ENCODE measurements at places on chromosomes 1 and 21.

DNA sequence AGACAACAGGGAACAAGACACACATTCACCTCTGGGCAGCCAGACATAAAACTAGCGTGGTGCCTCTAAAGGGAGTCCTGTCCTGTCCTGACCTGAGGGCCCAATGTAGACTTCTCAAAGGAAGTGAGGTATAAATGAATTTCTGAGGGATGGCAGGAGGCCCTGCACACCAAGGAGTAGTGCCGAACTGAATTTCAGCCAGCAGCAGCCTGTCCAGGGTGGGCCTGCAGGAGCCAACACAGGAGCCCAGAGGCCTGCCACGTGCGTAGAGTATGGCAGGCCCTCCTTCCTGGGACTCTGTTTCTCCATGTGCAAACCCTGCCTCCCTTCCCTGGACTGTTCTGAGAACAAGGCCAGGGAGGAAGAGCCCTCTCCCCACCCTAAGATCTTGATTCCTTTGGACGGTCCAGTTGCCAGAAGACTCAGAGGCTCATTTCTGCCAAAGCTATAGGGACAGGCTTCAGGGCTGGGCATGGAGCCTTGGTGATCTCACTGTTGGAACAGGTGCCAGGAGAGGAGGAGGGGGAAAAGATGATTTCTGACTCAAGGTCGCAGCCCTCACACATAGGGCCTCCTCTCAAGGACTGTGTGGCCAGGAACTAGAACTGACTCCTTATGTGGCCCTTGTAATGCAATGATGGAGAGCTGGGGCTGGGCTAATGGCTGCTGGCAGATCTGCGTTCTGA, 1.8 kb upstream of the FABP3 start:
- DNase-seq = no peak

GRCh38 chr1:8120693-8121260, 94.7 kb upstream of the ERRFI1 start:
- no peak for DNase-seq

DNA sequence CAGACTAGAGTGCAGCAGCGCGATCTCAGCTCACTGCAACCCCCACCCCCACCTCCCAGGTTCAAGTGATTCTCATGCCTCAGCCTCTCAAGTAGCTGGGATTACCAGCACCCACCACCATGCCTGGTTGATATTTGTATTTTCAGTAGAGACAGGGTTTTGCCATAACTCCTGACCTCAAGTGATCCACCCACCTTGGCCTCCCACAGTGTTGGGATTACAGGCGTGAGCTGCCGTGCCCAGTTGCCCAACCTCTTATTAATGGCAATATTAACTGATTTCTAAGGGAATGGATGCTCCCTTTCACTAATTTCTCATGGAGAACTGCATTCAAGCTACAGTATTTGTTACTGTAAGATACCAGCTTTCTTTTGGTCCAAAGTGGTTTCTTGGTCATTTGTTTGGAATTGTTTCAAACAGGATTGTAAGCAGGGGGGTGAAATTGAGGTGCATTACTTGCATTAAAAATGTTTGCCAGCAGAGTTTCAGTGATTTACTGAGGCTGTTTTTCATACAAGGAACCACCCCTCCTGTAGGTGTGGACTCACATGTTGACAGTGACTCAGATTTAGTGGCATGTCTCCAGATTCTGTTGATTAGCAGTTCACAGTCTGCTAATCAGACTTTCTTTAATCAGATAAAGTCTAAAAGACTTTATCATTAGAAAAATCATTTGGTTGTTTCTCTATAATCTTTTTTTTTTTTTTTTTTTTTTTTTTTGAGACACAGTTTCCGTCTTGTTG, 3.9 kb upstream of the TGFBR3 start:
- DNase-seq = no peak

DNA sequence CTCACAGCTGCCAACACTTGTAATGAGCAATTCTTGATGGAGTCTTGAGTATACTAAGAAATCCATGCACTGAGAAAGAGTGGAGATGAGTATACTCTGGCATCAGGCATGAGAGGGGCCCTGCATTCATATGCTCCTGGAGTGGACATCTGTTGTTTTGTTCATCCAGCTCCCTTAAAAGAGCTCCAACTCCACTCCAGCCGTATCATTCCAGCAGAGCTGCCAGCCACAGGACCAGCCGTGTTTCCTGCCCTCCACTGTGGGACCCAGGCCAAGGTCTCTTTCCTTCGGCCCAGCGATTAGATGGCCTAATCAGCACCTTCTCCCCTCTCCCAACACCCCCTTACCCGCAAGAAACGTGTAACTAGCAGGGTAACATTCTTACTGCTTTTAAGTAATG, 144.5 kb downstream of the OMA1 start:
- no peak for DNase-seq

GRCh38 chr1:67194209-67194863, 28.1 kb downstream of the IL23R start:
- no peak for DNase-seq

GRCh38 chr1:195872376-195872775, 735.9 kb downstream of the KCNT2 start:
- DNase-seq = no peak

DNA sequence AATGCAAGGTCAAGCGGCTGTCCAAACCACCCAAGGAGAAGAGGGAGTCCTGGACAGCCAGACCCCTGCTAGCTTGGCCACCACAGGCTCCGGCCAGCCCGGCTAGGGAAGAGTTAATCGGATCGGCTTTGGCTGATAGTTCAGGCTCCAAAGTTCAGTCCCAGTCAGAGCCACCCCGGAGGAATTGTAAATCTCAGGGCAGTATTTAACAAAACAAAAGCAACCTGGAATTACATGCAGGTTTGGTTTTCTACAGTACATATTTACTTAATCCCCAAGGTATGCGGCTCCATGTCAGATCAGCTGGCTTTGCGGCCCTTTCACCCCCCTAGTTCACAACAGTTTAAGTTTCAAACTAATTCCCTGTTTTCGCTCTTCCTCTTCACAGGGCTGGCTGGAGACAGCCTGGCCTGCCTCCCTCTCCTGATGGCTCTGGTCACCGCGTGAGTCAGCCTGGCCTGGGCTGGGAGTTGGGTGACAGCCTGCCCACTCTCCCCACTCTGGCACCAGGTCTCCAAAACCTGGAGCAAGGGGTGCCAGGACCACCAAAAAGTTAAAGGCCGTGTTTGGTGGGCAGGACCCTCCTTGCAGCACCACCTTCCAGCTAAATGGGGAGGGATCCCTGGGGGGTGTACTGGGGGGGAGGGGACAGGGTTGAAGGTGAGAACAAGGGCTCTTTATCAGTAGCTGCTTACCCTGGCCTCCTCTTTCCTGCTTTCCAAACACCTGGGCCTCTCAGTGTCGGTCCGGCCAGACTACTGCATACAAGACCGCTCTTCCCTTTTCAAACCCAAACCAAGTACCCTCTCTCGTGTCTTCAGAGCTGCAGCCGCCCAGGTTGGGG, 1.9 kb downstream of the DHRS3 start:
- DNase-seq = peak; percentile 23

DNA sequence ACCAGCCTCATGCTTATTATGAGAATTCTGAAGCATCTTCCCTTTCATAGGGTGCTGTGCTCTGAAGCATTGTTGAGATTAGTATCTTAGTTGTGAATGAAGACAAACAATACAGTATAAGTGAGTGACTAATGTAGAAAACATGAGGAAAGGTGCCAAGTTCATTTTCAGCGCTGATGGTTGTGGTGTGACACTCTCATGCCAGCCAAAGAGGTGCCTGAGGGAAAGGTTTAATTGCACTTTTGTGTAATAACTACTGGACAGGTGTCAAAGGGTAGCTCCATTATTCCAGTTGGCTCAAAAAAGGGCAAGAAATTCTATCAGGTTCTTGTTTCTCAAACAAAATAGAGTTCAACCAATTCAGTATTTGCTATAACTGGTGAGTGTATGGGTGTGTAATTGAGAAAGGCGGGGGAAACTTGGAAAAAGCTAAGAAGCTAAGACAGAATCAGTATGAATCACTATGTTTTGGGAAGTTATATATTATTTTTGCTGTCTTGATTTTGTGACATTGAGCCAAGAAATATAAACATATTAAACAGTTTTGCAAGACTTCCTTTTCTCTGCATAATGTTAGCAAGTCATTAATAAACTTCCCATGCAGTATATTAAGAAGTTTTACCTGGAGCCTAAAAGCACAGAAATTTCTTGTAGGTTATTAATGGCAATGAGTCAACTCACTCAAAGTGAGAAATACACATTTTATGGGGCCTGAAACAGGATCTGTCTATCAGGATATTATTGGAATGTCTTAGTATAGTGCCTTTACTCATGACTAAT, 31.8 kb downstream of the KCNK2 start:
- DNase-seq = no peak

GRCh38 chr1:17346046-17346789, 25.8 kb upstream of the PADI6 start:
- DNase-seq = no peak

GRCh38 chr1:221706191-221706590, 35.7 kb downstream of the DUSP10 start:
- no peak for DNase-seq

- DNase-seq = no peak
These were observed 663.7 kb downstream of the ADGRL2 start for GRCh38 chr1:82464362-82465001.

- no peak for DNase-seq
These were observed 48.3 kb downstream of the TARBP1 start for GRCh38 chr1:234430691-234431090.

GRCh38 chr1:113540335-113540734, 150.0 kb downstream of the MAGI3 start:
- DNase-seq = no peak

GRCh38 chr1:161098210-161099068, at the start of gene KLHDC9:
Gene KLHDC9 (plus strand): TSS chr1:161098361. CDS start chr1:161098536, 175 bp downstream.
- peak; percentile 84 for DNase-seq

GRCh38 chr21:34519016-34519415, 7.0 kb upstream of the KCNE1 start:
- DNase-seq = no peak

DNA sequence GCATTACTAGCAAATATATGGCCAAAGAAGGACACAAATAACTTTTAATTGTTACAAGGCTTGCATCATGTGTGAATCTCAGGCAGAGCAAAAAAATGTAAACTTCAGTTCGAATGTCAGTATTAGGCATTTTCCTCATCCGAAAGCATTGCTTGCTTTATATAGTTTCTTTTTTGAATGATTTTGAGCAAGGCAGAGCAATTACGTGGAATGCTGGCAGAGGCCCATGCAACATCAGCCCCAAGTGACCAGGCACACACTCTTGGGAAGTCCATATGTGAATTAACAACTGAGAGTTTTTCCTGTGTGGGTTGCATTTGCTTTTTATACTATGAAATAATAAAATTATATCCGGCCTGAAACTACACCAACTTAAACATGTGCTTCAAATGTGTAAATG, 274.8 kb downstream of the PTPRC start:
- no peak for DNase-seq

- no peak for DNase-seq
These were observed 51.9 kb downstream of the IL12RB2 start for GRCh38 chr1:67359592-67359991.

DNA sequence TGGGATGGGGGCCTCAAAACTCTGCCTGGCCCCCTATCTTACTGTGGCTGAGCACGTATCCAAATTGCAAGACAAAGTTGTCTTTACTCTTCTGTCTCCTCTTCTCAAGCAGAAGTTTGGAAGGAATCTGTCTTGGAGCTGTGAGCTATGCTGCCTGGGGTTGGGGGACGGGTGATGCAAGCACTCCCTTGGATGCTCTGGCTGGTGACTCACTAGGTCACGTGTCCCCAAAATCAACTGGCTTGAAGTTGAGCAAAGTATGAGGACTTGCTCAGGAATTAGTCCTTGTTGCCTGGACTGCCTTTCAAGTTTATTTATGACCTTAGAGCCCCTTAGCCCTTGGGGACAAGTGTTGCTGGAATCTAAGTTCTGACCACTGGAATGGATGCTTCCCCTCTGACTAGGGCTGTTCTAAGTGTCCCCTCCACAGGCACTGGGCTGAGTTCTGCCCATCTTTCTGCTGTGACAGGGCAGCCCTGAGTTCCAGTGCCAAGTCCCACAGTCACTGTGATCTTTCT, 269.5 kb downstream of the HHAT start:
- no peak for DNase-seq

- DNase-seq = no peak
These were observed 42.8 kb downstream of the RCSD1 start for GRCh38 chr1:167672831-167673230.

- DNase-seq = no peak
These were observed 41.4 kb upstream of the TNR start for GRCh38 chr1:175784831-175785230.

All from activated naive CD8-positive, alpha-beta T cell treated with anti-CD3 and anti-CD28 coated beads for 36 hours (primary cell).